Frontal cortex (tissue), 4 donors: ENCODE measurements at places on chromosomes 6 and 20.

DNA sequence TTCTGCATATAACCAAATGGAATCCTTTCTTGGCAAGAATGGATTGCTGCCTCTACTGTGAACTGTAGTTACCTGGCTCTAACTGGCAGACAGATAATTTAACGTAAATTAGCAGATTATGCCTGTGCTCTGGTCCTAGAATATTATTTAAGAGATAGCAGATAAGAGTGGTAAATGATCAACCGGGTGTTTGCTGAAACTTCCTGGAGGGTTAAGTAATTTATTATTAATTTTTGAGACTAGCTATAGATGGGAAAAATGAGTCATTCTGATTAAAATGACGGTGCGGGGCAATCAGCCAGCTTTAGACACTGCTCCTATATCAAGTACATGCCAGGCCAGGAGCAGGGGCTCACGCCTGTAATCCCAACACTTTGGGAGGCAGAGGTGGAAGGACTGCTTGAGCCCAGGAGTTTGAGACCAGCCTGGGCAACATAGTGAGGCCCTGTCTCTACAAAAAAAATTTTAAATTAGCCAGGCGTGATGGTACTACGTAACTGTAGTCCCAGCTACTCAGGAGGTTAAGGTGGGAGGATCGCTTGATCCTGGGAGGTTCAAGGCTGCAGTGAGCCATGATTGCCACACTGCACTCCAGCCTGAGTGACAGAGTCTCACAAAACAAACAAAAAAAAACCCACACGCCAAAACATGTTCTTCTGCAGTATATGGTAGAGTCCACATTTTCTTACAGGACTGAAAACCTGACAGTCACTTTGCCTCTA, 22.6 kb downstream of the B4GALT5 start:
- DNase-seq, result no peak

GRCh38 chr6:56714982-56715456, 72.3 kb upstream of the DST start:
- DNase-seq, result no peak

DNA sequence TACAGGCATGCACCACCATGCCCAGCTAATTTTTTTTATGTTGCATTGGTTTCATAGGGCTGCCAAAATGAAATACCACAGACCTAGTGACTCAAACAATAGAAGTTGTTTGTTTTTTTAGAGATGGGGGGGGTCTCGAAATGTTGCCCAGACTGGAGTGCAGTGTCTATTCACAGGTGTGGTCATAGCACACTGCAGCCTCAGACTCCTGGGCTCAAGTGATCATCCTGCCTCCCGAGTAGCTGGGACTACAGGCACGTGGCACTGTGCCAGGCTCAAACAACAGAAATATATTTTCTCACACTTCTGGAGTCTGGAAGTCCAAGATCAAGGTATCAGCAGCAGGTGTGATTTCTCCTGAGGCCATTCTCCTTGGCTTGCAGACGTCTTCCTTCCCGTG, 6.6 kb upstream of the SLC16A10 start:
- no peak for DNase-seq

DNA sequence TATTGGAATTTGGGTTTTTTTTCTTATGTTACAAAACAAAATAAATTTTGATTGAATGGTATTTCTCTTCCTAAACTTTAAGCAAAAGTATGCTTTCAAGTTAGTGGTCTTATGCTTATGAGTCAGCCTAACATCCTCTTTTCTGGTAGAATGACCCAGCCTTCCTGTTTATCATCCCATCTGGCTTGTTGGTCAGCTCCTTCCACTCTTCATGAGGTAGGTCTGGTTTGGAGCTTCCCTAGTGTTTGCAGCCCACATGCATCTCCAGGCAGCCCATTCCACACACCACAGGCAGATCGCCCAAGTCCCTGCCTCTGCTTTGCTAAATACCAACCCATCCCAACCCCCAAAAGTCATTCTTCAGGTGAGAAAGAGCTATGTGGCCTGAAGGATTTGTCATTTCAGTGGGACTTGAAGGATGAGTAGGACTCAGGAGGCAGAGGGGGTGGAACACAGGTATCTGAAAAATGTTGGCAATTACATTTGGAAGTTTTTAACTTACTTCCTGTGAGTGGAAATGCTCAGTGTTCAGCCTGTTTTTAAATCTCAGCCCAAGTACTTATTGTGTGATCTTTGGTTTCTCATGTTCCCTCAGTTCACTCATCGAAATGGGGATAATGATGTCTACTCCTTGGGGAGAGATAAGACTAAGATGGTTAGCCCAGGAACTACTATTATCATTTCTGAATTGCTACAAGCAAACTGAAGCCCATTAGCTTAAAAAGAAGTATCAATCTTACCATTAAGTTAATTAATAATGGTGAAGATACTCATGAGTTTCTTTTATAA, 294.0 kb downstream of the ADGB start:
- no peak for DNase-seq

GRCh38 chr20:16917636-16918035, 169.5 kb downstream of the OTOR start:
- no peak for DNase-seq

DNA sequence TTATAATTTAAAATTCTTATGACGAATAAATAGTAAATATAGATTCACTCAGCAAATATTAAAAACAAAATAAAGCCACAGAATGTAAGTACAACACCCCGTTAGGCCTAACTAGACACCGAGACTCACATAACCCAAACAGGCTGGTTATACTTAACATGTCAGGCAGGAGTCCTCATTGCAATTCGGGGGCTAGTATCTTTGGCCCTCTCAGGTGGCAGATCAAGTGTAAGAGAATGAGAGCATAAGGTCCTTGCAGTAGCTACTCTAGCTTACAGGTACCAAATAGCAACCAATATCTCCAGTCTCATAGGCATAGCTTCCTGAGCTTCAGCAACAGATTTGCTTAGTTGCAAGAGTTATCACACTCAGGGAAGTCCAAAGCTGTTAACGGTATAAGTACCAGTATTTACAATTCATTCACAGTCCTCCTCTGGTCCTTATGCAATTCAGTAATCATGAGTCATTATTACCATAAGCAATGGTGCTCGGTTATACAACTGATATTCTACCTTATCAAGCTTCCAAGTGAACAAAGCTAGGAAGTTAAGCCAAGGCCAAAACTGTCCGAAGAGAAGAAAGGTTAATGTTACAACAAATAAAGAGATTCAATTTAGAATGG, 20.1 kb downstream of the REV3L start:
- no peak for DNase-seq
